Omental fat pad (tissue), 4 donors: ENCODE measurements at places on chromosomes 7 and 10.

GRCh38 chr10:16011548-16011947 is 151.2 kb upstream of the MINDY3 start:
- DNase-seq, result no peak

DNA sequence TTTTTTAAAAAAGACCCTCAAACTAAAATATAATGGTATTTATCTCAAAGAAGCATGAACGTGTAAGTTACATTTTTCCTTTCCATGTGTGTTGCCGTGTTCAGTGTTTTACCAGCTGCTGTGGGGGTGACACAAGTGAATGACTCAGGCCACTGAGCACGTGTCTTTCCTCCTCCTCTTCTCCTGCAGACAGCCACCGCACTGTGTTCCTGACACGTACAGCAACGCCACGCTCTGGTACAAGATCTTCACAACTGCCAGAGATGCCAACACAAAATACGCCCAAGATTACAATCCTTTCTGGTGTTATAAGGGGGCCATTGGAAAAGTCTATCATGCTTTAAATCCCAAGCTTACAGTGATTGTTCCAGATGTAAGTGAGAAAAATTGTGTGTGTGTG is 29.7 kb downstream of the TMEM248 start:
- no peak for DNase-seq

DNA sequence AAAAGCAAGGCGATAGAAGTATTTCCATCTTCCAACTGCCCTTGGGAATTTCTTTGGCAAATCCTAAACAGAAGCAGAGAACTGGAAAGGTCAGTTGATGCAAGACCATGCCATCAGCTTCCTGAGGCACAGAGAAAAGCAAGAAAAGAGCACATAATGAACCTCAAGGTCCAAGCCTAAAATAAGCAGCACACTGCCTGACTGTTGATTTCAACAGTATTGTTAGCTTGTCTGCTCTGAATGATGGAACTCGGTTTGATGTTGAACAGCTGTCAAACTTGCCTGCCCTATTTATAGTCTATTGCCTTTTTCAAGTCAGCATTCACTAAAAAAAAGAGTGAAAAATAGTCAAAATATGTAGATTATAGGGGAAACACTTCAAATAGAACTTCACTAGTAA is 1192.0 kb upstream of the PHF14 start:
- no peak for DNase-seq

- DNase-seq, result no peak
These were observed 601.3 kb downstream of the PARD3 start for GRCh38 chr10:34213805-34214197.

DNA sequence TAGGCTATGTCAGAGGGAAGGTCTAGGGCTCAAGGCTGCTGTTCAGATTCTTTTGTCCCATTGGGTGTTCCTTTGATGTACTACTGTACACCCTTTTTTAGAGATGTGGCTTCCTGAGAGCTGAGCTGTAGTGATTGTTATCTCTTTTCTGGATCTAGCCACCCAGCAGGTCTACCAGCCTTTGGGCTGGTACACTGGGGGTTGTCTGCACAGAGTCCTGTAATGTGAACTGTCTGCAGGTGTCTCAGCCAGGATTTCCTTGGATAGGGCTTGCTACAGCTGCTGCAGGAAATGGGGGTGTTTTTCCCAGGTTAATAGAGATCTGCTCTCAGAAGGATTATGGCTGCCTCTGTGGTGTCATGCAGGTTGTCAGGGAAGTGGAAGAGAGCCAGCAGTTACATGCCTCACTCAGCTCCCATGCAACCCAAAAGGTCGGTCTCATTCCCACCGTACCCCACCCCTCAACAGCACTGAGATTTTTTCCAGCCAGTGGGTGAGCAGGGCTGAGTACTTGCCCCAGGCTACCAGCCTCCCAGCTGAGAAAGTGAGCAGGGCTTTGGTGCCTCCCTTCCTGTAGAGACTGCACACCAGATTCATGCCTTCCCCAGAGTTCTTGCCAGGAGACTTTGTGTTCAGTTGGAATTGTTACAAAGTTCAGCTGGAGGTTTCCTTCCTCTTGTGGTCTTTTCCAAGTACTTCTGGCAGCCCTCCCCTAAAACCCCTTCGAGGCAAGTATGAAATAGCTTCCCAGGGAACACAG is 63.3 kb downstream of the ZNF107 start:
- DNase-seq, result no peak
